Spleen (tissue), 13 donors: ENCODE measurements at places on chromosomes 2 and 18. TPM values are rescaled to one million over a fixed set of nuclear protein-coding genes. Genes with fewer than 3 reads are reported as not detected.
A peak's percentile ranks its signal among the peaks of the same experiment; 100 is the strongest.

GRCh38 chr2:230690439-230690838, 22.2 kb upstream of the CAB39 start:
- no peak overlapping the region for H3K4me3 ChIP-seq
- no peak for DNase-seq
- H3K4me1 ChIP-seq: no peaks in the 10 kb centered on the region
- no peak overlapping the region for H3K27ac ChIP-seq
- H3K27me3 ChIP-seq: no peaks in the 10 kb centered on the region

The ANKRD30BL gene
- 0.18 TPM for polyA plus RNA-seq

The SFXN5 gene
- 5.4 TPM for polyA plus RNA-seq

DNA sequence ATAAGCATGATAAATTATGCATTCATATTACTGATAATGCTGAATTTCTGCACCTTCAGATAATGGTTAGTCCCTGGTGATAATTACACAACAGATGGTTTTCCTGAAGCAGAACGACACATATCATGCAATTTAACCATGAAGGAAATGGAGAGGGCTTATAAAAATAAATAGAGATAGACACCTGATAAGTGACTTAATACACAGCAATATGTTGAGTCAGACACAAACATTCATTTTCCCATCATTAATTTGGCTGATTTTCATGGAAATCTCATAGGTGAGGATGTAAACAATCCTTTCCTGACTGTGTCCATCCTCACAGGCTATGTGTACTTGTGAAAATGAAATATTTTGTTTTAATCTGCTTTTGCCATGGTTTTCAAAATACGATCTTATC, 36.9 kb upstream of the DSEL start:
- no peaks in the 10 kb centered on the region for H3K4me1 ChIP-seq
- H3K27me3 ChIP-seq: no peaks in the 10 kb centered on the region
- DNase-seq: no peak
- no peak overlapping the region for H3K4me3 ChIP-seq
- no peak overlapping the region for H3K27ac ChIP-seq

GRCh38 chr18:12843420-12844350, 40.4 kb downstream of the PTPN2 start:
- no peaks in the 10 kb centered on the region for H3K36me3 ChIP-seq
- no peak overlapping the region for H3K27ac ChIP-seq
- no peaks in the 10 kb centered on the region for H3K27me3 ChIP-seq
- H3K4me1 ChIP-seq: peaks cover 32% of the 10 kb centered on the region
- no peak overlapping the region for H3K4me3 ChIP-seq

The SYT4 gene
- polyA plus RNA-seq: not detected

DNA sequence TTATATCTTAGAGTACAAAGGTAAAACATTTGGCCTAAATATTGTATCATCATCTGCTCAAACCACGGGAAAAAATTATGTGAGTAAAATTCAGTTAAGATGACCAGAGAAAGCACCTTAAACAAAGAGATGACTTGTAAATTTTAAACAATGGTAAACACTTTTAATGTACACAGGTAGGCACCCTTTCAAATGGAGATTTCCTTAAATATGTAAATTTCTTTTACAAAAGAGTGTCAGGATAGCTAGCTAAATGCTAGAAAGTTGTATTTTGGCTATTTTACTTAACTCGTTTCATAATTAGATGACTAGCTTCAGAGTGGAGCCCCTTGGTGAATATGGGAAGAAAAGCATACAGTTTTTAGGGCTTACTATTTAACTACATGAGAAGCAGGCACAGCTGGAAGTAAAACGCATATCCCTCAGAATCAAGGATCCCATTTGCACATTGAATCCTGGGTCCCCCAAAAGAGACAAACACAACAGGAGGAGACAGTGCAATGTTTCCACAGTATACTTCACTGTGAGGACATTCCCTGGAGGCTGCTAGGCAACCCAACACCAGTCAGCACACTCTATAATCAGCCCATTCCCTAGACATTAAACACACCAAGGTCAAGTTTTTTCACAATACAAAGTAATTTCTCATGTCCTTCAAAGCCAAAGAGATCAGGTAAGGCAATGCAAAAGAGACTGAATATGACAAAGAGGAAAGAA, 1154.4 kb downstream of the DPP10 start:
- H3K4me1 ChIP-seq: no peaks in the 10 kb centered on the region
- no peak for DNase-seq
- no peak overlapping the region for H3K27ac ChIP-seq
- no peak overlapping the region for H3K4me3 ChIP-seq
- H3K27me3 ChIP-seq: no peaks in the 10 kb centered on the region

The ZAP70 gene
- polyA plus RNA-seq: 49.2 TPM

- peak overlapping the region; percentile 98 for H3K27ac ChIP-seq
- no peaks in the 10 kb centered on the region for H3K27me3 ChIP-seq
- H3K4me1 ChIP-seq: peaks cover 37% of the 10 kb centered on the region
- no peaks in the 10 kb centered on the region for H3K36me3 ChIP-seq
These were observed 445 bp downstream of the MEX3C start for GRCh38 chr18:51196811-51197660.

The SIGLEC15 gene
- polyA plus RNA-seq: 0.28 TPM

DNA sequence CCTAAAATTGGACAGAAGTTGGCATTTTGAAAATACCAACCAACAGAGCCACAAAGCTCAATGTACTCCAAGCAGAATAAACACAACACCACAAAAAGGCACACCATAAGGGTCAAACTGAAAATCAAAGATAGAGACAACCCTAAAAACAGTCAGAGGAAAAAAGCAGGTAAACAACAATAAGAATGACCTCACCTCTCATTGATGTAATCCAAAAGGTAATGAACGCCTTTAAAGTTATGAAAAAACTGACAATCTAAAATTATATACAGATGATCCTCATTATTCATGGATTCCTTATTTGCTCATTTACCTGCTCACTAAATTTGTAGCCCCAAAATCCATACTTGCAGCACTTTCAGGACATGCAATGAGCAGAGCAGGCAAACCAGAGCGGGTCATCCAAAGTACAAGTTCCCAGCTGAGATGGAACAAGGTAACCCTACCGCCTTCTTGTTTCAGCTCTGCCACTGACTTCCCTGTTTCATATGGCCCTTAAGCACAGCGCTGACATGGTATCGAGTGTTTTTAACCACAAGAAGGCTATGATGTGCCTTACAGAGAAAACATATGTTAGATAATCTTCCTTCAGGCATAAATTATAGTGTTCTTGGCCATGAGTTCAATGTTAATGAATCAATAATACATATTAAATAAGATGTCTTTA, 17.0 kb downstream of the RTN4 start:
- H3K4me3 ChIP-seq: no peak overlapping the region
- no peaks in the 10 kb centered on the region for H3K27me3 ChIP-seq
- H3K4me1 ChIP-seq: peaks cover 79% of the 10 kb centered on the region
- no peak for DNase-seq
- no peak overlapping the region for H3K27ac ChIP-seq

- H3K4me1 ChIP-seq: peaks cover 57% of the 10 kb centered on the region
- H3K27ac ChIP-seq: peak overlapping the region; percentile 4
- H3K4me3 ChIP-seq: no peak overlapping the region
- no peak for DNase-seq
- H3K36me3 ChIP-seq: peaks cover 8% of the 10 kb centered on the region
These were observed 42.6 kb downstream of the PNO1 start for GRCh38 chr2:68200157-68200787.

The NPAS2 gene
- 2.4 TPM for polyA plus RNA-seq

DNA sequence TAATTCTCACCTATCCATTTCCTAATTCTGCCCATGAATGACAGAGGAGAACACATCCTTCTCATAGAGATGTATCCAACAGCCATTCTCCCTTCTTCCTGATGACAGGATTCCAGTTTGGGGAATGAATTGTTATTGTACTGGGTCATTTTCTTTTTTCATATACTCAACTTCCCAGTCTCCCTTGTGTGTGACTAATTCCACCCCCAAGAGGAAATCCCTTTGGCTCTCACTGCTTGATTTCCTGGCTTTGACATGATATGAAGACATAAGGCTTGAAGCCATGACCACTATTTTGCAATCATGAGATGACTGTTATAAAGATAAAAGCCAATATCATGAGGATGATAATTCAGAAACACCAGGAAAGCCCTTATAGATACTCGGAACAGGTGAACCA, 384.7 kb upstream of the ACVR2A start:
- DNase-seq: no peak
- H3K27ac ChIP-seq: no peak overlapping the region
- H3K36me3 ChIP-seq: no peaks in the 10 kb centered on the region

DNA sequence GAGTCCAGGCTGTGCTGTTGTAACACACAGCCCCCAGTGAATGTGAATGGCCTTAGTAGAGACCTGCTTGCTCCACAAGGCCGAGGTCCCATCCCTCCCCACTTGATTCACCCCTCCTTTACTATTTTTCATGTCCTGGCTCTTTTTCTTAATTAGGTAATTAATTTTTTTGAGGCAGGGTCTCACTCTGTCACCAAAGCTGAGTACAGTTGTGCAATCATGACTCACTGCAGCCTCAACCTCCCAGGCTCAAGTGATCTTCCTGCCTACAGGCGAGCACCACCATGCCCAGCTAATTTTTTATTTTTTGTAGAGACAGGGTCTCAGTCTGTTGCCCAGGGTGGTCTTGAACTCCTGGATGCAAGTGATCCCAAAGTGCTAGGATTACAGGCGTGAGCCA, 19.3 kb downstream of the FBLN7 start:
- no peak overlapping the region for H3K4me3 ChIP-seq
- H3K36me3 ChIP-seq: no peaks in the 10 kb centered on the region
- H3K4me1 ChIP-seq: peaks cover 19% of the 10 kb centered on the region
- H3K27me3 ChIP-seq: no peaks in the 10 kb centered on the region
- H3K27ac ChIP-seq: no peak overlapping the region
